Progenitor cell of endocrine pancreas (in vitro differentiated cells): ENCODE measurements at places on chromosomes 5 and 9.

DNA sequence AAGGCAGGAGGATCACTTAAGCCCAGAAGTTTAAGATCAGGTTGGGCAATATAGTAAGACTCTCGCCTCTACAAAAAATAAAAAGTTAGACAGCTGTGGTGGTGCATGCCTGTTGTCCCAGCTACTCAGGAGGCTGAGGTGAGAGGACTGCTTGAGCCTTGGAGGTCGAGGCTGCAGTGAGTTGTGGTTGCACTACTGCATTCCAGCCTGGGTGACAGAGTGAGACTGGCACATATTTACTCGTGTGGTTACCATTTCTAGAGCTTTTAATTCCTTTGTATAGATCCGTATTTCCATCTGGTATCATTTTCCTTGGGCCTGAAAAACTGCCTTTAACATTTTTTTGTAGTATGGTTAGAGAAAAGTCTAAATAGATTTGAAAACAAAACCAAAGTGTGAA lies 7.8 kb downstream of the IL6ST start:
- no peak for DNase-seq
- peaks cover 29% of the 10 kb centered on the region for H3K4me1 ChIP-seq

GRCh38 chr5:73515232-73515631 lies 17.0 kb downstream of the BTF3 start:
- H3K27me3 ChIP-seq = no peaks in the 10 kb centered on the region
- H3K4me3 ChIP-seq = no peak overlapping the region
- no peak for DNase-seq
- H3K27ac ChIP-seq = no peak overlapping the region

GRCh38 chr5:39517800-39518199 lies 93.0 kb upstream of the DAB2 start:
- no peak for DNase-seq
- no peaks in the 10 kb centered on the region for H3K4me1 ChIP-seq
- H3K27me3 ChIP-seq = no peaks in the 10 kb centered on the region
- H3K27ac ChIP-seq = no peak overlapping the region
- H3K36me3 ChIP-seq = no peaks in the 10 kb centered on the region

DNA sequence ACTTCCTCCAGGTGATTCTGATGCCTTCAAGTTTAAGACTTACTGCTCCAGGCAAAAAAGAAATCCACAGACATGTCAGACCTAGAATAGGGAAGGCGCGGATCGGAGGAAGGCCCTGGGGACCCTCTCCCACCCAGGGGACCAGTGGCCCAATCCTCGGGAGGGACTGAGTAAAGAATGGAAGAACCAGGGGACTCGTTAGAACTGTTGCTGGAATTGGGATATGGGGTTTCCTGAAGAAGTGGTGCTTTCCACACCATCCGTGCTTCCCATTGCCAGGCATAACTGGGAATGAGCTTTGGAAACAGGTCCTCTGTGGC lies 63.8 kb upstream of the SLC25A51 start:
- peak overlapping the region; percentile 62 for H3K27ac ChIP-seq
- no peak overlapping the region for H3K4me3 ChIP-seq
- DNase-seq = no peak
- H3K36me3 ChIP-seq = peaks cover 2% of the 10 kb centered on the region
- no peaks in the 10 kb centered on the region for H3K27me3 ChIP-seq
- H3K4me1 ChIP-seq = peaks cover 80% of the 10 kb centered on the region

GRCh38 chr5:135571902-135572301 lies 6.9 kb downstream of the CXCL14 start:
- H3K4me1 ChIP-seq = no peaks in the 10 kb centered on the region
- H3K4me3 ChIP-seq = no peak overlapping the region
- H3K27ac ChIP-seq = no peak overlapping the region
- H3K36me3 ChIP-seq = no peaks in the 10 kb centered on the region
- H3K27me3 ChIP-seq = peaks cover 58% of the 10 kb centered on the region
- DNase-seq = no peak

- H3K36me3 ChIP-seq = no peaks in the 10 kb centered on the region
- H3K4me1 ChIP-seq = peaks cover 5% of the 10 kb centered on the region
- no peak overlapping the region for H3K27ac ChIP-seq
- DNase-seq = no peak
- no peak overlapping the region for H3K4me3 ChIP-seq
Observed at GRCh38 chr5:53425687-53426511, 54.5 kb upstream of the FST start.

- H3K4me1 ChIP-seq = no peaks in the 10 kb centered on the region
- no peaks in the 10 kb centered on the region for H3K27me3 ChIP-seq
- H3K36me3 ChIP-seq = no peaks in the 10 kb centered on the region
- H3K27ac ChIP-seq = no peak overlapping the region
- H3K4me3 ChIP-seq = no peak overlapping the region
Observed at GRCh38 chr5:84614906-84615305, 230.2 kb upstream of the EDIL3 start.
